ENCODE measurements at places on chromosomes 12 and 14.
A peak's percentile ranks its signal among the peaks of the same experiment; 100 is the strongest.

- no peak for DNase-seq
Observed at GRCh38 chr12:48424644-48425043, 47.7 kb upstream of the ANP32D start.

- no peak for DNase-seq
Observed at GRCh38 chr12:28390761-28391385, 200.6 kb downstream of the CCDC91 start.

GRCh38 chr14:74083784-74084276, 423 bp downstream of the ALDH6A1 start:
- no peak for DNase-seq

- no peak for DNase-seq
Observed at GRCh38 chr14:76918782-76919394, 92.7 kb downstream of the LRRC74A start.

GRCh38 chr12:5620896-5621295, 189.0 kb downstream of the NTF3 start:
- no peak for DNase-seq

DNA sequence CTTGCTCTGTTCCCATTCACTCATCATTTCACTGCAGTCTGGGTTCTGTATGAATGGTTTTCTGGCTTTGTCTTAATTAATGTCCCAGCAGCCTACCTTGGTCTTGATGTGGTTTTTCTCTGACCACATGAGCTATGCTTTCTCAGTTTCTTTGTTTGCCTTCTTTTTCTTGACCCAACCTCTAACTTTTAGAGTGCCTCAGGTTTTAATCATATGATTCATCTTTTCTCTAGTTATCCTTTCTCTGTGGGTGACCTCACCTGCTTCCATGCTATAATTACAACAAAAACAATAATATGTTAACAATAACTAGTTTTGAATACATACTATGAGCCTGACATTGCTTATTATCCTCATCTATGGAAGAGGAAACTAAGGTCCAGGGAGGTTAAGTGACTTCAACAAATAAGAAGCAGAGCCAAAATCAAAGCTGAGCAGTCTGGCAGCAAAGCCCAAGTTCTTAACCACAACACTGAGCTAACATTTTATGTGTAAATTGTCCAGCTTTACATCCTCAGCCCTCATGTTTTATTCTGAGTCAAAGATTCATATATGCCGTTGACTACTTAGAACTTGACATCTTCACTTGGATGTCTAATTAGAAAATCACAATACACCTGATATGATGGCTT, 4.7 kb upstream of the EPYC start:
- no peak for DNase-seq

DNA sequence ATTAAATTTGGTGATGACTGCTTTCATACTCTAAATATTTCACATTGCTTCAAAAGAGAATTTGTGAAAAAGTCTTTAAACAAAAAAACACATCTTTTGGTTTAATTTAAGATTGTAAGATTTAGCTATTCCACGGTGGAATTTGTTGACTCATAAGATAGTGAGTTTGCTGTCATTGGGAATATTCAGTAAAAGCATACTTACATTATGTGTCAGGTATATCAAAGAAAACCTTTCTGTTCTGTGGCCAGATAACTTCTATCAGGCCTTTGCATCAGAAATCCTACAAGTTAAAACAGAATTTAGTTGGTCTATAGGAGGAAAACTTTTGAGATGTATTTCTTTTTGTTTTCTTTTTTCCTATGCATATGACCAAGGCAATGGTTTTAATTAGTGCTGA, 148.8 kb upstream of the E2F7 start:
- DNase-seq = no peak

- no peak for DNase-seq
Observed at GRCh38 chr14:89965839-89966238, 10.1 kb downstream of the TDP1 start.

DNA sequence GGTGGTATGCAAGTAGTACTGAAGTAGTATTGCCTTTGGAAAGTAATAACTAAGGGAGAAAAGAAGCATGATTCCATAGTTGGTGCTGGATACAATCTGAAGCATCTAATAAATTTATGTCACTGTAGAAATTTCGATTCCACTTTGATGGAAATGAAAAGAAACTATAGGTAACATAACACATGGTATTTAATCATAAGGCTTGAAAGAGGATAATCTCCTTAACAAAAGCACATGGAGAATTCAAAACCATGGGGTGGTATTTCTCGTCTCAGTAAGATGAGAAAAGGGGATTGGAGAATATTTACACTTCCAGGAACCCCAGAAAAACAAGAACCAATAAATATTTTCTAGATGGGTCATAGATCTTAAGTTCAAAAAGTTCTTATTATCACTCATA, 72.7 kb downstream of the NDUFA12 start:
- DNase-seq = no peak

- no peak for DNase-seq
Observed at GRCh38 chr14:102424923-102425322, 62.2 kb downstream of the TECPR2 start.

DNA sequence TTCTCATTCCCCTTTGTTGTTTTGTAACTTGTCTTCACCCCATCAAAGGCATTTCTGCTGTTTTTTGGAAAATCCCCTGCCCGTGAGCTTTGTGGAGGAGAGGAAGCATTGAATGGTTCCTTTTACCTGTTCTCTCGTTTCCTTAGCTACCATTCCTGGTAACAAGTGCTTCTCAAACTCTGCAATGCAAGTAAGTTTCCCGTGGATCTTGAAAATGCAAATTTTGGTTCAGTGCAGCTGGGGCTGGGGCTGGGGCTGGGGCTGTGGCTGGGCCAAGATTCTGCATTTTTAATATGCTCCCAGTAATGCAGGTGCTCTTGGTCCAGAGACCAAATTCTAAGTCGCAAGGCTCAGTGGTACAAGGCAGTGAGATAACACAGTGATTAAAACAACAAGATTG, 151.6 kb downstream of the TTLL5 start:
- DNase-seq = no peak

GRCh38 chr14:56552615-56553014, 27.0 kb upstream of the TMEM260 start:
- DNase-seq = no peak

- DNase-seq = no peak
Observed at GRCh38 chr12:3313066-3313465, 177.9 kb upstream of the PRMT8 start.

DNA sequence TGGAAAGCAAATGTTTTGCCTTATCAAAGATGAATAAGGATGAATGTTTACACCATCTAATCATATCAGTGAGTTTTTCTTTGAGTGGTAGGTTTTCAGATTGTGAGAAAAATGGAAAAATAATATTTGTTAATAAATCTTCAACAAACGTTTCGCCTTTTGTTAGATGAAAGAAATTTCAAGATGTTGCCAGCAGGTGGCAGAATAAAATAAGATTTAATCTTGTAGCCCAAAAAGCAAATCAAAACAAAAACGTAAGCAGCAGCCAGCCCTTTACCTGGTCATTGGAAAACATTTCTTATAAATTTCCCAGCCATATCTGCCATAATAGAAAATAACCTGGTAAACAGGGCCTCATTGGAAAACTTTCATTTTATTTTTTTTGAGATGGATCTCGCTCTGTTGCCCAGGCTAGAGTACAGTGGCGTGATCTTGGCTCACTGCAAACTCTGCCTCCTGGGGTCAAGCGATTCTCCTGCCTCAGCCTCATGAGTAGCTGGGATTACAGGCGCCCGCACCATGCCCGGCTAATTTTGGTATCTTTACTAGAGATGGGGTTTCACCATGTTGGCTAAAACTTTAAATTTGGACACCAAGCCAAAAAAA, 15.4 kb upstream of the TMEM120B start:
- no peak for DNase-seq

DNA sequence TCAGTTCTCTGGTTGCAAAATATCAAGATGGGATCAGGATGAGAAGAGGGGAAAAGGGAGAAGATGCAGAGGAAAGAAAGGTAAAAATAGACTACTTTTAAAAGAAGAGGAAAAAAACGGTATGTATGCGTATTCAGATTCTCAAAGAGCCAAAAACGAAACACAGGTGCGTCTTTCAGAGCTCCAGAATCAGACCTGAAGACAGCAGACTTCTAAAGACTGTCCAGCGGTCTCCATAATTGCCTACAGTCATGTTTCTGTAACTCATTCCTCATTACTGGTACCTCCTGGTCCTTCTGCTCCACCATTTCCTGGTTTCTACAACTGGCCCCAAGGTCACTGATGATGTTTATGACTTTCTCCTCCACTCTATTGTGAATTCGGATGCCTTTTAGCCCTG, 12.4 kb upstream of the KCNA5 start:
- no peak for DNase-seq

DNA sequence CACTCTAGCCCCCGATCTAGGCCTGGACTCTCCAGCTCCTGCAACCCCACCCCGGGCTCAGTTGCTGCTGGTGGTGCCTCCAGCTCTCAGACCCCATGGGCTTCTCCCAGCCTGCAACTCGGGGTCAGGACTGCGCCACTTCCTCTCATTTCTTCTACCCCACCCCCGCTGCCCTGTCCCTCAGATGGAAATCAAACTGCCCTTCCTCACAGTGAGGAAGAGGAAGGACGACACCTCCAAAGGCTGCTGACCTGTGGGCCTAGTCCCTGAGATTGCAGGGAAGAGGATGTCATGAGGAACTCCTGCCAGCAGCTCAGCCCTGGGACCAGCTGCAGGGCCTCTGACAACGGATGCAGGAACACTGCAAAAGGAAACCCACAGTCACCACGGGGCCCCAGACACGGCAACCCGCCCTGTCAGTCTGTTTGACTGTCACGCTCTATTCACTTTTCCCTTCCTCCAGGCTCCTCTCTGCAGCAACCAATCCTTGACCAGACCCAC, 29.3 kb upstream of the PNMA1 start:
- DNase-seq = peak; percentile 48

- DNase-seq = no peak
Observed at GRCh38 chr14:64450255-64450654, 15.0 kb upstream of the AKAP5 start.

DNA sequence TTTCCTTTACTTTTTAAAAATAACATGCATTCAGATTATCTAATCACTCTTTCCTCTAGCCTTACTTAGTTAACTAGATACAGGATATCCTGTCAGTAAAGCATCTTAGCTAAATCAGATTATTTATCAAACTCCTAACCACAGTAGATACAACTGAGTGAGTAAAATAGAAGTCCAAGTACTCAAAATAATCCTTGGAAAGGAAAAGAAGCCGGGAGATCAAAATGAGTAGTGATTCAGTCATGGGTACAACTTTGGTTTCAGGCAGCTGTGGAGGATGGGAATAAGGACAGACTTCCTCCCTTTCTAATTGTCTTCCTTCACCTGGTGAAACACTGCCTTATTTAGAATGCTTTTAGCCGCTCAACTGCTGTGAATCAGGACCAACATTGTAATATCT, 29.4 kb downstream of the GNG2 start:
- no peak for DNase-seq

- DNase-seq = peak; percentile 68
Observed at GRCh38 chr12:57124261-57124877, 3.9 kb upstream of the LRP1 start.

DNA sequence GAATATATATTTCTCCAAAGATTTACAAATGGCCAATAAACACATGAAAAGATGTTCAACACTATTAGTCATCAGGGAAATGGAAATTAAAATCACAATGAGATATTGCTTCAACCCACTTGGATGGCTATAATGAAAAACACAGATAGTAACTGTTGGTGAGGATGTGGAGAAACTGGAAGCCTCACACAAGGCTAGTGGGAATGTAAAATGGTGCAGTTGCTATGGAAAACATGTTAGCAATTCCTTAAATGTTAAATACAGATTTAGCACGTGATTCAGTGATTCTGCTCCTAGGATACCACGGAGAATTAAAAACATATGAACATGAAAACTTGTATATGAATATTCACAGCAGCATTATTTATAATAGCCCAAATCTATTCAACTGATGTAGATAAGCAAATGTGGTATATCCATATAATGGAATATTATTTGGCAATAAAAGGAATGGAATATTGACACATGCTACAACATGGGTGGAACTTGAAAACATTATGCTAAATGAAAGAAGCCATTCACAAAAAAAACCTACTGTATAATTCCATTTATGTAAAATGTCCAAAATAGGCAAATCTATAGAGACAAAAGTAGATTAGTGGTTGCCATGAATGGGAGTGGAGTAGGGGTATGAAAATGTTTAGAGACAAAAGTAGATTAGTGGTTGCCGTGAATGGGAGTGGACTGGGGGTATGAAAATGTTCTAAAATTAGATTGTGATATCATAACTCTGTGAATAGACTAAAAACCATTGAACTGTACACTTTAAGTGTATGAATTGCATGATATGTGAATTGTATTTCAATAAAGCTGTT, 227.1 kb upstream of the DDHD1 start:
- no peak for DNase-seq

- DNase-seq = no peak
Observed at GRCh38 chr12:93126069-93126474, 197.0 kb upstream of the EEA1 start.

DNA sequence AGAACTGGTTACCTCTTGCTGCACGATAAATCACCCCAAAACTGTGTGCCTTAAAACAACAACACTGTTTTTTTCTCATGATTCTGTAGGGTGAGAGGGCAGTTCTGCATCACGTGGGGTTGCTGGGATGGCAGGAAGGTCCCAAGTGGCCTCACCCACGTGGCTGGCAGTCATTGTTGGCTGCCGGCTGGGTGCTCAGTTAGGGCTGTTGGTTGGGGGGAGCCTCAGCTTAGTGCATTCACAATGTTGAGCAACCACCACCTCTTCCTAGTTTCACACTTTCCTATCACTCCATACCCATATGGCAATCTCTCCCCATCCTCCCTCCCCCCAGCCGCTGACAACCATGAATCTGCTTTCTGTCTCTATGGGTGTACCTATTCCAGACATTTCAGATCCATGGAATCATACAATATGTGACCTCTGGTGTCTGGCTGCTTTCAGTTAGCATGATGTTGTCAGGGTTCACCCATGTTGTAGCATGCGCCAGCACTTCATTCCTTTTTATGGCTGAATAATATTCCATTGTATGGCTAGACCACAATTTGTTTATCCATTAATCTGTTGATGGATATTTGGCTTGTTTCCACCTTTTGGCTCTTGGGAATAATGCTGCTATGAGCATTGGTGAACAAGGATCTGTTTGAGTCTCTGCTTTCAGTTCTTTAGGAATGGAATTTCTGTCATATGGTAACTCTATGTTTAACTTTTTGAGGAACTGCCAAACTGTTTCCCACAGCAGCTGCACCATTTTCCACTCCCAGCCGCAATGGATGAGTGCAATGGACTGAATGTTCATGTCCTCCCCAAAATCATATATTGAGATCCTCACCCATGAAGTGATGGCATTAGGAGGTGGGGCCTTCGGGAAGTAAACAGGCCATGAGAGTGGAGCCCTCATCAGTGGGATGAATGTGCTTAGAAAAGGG, 11.2 kb upstream of the POP5 start:
- DNase-seq = no peak

GRCh38 chr12:116933091-116933490, 22.3 kb downstream of the FBXW8 start:
- DNase-seq = no peak

DNA sequence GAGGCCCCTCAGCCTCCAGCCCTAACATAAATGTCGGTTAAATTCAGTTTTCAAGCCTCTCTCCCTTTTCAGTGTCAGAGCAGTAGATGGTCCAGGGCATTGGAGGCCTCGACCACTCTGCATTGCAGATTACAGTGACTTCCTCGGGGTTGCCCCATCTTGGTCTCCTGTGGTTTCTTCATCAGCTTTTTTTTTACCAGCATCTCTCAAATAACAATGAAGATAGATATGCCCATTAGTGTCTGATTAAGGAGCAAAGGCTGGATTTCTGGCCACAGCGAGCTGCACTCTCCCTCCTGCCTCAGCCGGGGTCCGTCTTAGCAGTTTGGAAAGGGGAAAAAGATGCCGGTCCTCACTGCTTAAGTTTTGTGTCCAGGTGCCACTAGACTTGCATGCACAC, 49.7 kb downstream of the C14orf132 start:
- DNase-seq = no peak

GRCh38 chr14:44029933-44030332, 477.1 kb downstream of the FSCB start:
- no peak for DNase-seq
